ENCODE measurements at places on chromosomes 7 and 10. TPM values are rescaled to one million over a fixed set of nuclear protein-coding genes. Genes with fewer than 3 reads are reported as not detected.

DNA sequence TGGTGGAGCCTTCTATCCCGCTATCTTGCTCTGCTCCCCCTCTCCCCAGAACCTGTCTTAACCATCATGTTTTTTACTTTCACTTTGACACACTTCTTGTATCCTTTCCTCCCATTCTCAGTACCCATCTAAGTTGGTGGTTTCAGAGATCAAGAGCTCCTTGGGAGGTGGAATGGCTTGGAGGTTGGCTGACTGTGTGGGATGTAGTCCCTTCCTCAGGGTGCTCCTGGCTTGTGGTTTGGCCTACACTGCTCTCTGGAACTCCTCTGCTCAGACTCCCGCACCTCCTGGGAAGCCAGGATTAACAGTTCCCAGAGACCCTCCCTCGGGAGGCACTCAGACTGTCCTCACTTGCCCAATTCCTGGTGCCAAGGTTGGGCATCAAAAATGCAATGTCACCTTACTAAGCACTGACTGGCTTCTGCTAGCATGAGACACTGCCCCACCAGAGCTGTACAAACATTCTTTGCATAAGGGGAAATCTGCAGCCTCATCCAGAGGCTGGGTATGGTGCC lies 93.1 kb upstream of the NAMPT start:
- H3K27ac ChIP-seq, result no peak overlapping the region
- H3K4me3 ChIP-seq, result no peak overlapping the region
- H3K36me3 ChIP-seq, result no peaks in the 10 kb centered on the region
- DNase-seq, result no peak
- no peaks in the 10 kb centered on the region for H3K27me3 ChIP-seq

- no peaks in the 10 kb centered on the region for H3K4me1 ChIP-seq
- H3K4me3 ChIP-seq, result no peak overlapping the region
- no peaks in the 10 kb centered on the region for H3K27me3 ChIP-seq
- H3K36me3 ChIP-seq, result no peaks in the 10 kb centered on the region
Observed at GRCh38 chr10:32166365-32166764, 110.1 kb upstream of the KIF5B start.

TAS2R41 gene
- 0.73 TPM for total RNA-seq

CRYGN gene
- total RNA-seq, result not detected

- H3K4me3 ChIP-seq, result no peak overlapping the region
- H3K36me3 ChIP-seq, result no peaks in the 10 kb centered on the region
- no peaks in the 10 kb centered on the region for H3K27me3 ChIP-seq
- no peak overlapping the region for H3K27ac ChIP-seq
- no peaks in the 10 kb centered on the region for H3K4me1 ChIP-seq
- no peak for DNase-seq
Observed at GRCh38 chr10:95134490-95134889, 59.5 kb upstream of the ACSM6 start.

CPXM2 gene
- not detected for total RNA-seq

- no peaks in the 10 kb centered on the region for H3K27me3 ChIP-seq
- H3K4me1 ChIP-seq, result peaks cover 31% of the 10 kb centered on the region
- peak; percentile 1 for DNase-seq
- H3K4me3 ChIP-seq, result peak overlapping the region; percentile 1
Observed at GRCh38 chr7:131110297-131111080, 217.2 kb upstream of the MKLN1 start.

HTRA1 gene
- 0.17 TPM for total RNA-seq

Data from CD4-positive, alpha-beta memory T cell (primary cell).